ENCODE measurements at places on chromosomes 2 and 18.

DNA sequence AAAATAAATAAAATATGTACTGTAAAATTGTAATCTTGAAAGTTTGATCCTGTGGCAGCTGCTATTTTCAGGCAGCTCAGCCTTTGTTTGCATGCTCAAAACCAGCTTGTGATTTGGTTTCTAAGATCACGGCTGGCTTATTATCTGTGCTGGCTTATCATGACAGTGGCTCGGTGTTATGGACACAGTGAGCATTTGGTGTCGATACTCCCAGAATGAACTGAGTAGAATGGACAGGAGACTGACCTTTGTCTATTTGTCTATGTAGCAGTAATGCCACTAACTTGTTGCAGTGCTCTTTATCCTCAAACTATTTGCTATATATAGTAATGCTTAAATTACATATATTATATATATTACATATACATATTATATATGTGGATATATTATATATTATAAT lies 58.8 kb downstream of the NEDD4L start:
- DNase-seq = no peak

DNA sequence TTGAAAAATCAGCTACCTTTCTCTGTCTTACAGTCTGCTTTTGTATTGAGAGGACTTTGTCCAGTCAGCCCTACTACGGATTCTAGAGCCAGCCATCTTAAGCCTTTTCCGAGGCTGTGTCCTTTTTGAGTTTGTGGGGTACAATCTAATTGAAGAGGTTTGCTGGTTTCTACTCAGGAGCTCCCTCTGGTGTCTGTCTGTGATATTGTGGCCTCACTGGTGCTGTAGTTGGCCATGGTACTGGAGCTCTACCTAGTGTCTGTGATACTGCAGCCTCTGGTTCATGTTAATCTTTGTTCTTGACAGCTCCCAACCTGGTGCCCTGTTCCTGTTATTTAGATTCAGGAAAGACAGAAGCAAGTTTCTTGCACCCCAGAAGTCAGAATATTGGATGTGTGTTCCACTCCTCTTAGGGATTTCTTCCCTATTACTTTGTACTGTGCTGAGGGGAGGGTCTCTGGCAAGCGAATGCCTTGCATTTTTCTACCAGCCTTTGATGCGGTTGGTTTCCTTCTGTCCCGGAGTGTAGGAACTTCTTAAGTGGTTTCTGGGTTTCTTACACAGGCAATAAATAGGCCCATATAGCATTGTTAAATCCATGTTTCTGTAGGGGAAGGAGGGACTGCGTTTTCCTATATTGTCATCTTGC lies 78.5 kb downstream of the ACSL3 start:
- peak; percentile 63 for DNase-seq

GRCh38 chr18:44889111-44889510 lies 208.4 kb downstream of the SETBP1 start:
- DNase-seq = no peak

DNA sequence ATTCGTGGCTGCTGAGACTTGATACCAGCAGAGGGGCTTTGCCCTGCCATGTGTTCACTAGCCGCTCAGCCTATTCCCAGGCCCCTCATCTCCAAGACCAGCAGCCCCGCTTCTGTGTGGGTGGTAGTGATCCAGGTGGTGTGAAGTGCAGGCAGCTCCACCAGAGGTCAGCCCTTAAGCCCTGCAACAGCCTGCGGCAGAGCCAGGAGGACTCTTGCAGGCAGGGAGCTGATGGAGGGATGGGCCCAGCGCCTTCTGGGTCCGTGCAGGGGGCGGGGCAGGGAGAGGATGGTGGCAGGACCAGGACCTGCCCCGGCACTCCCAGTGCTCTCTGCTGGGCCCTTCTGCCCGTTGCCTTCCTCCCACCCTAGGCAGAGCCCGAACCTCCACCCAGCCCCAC lies 162.0 kb downstream of the SH3BP4 start:
- DNase-seq = no peak

DNA sequence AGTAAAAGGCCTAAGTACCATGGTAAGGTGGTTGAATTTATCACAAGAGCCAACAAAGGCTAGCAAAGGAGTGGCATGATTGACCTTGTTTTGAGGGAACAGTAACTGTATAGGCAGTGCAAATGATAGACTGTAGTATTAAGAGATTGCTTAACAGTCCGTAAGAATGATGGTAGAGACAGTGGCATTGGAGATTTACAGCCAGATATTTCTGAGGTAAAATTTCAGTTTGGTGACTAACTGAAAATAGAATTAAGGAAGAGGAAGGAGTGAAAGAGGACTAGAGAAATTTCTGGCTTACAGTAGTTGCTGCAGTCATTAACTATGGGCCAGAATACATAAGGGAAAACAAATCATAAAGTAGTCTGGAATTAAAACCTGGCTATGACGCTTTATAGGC lies 4.4 kb upstream of the BAZ2B start:
- DNase-seq = no peak

DNA sequence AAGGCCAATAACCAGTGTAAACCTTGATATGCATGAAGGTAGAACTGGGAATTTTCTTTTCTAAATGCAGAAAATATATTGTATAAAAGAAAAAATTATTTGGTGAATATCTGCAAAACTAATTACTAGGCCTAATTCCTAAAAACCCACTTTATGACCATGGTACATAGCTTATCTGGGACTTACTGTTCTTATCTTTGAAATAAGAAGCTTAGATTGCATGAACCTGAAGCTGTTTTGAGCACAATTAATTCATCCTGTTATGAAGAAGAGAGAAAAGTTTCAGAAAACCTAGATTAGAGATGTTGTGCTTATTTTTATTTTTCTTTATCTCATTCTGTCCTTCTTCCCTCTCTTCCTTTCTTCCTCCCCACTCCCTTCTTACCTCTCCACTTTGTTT lies 235.0 kb downstream of the GULP1 start:
- DNase-seq = no peak

- no peak for DNase-seq
Observed at GRCh38 chr2:204315236-204315662, 230.0 kb upstream of the PARD3B start.

GRCh38 chr18:75422341-75422910 lies 5.1 kb downstream of the SMIM21 start:
- DNase-seq = no peak

DNA sequence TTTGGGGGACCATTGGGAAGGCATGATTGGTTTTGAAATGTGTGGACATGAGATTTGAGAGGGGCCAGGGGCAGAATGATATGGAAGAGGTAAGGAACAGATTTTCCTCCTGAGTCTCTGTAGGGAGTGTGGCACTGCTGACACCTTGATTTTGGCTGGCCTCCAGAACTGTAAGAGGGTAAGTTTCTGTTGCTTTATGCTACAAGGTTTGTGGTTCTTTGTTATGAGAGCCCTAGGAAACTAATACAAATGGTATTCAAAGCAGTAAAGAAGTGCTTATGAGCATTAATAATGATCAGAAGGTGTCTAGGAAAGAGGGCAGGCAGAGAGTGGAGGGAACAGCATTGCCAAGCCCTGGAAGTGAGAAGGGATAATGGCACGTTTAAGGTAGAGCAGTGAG lies 574.3 kb upstream of the NXPH2 start:
- no peak for DNase-seq

DNA sequence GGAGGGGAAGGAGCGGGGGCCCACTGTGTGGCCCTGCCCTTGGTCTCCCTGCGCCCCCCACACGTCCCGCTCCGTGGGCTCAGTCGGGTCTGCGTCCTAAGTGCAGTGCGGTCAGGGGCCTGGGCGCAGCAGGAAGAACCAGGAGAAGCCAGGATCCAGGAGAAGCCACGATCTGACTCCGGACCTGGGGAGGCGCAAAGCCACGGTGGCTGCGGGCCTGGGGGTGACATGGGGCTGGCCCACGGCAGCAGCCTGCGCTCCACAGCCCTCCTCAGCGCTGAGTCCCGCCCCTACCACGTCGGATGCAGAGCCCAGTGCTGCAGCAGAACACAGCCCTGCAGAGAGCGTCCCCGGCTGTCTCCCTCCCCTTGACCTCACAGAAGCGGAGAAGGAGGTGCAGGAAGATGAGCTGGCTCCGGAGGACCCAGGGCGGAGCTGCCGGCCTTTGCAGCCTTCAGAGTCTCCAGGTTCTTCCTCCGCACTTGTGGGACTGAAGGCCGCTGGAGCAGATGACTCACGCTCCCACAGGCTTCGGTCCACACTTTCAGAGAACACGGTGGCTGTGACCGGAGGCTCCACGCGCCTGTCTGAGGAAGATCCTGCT lies 589.2 kb upstream of the SALL3 start:
- no peak for DNase-seq

DNA sequence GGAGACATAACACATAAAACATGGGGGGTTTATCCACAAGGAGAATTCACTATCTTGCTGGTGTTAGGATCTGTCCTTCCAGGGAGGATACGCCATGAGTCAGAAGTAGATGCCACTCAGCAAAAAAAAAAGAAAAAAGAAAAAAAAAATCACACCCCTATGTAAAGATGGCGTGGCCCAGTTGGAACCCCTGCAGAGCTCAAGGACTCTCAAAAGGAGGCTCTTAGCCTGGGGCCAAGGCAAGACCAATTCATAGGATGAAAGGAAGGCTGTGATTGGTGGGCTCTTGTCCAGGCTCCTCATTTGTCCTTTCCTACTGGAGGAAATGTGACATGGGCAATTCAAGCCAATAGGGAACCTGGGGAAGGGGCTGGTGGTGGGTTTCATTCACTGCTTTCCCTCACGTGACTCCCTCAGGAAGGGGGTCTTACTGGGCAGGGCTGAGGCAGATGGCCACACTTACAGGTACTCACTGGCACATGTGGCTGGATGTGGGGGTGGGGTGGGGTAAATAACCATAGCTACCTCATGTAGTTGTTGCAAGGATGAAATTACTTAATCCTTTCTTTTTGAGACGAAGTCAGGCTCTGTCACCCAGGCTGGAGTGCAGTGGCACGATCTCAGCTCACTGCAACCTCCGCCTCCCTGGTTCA lies 38.7 kb upstream of the HAAO start:
- no peak for DNase-seq

- DNase-seq = no peak
Observed at GRCh38 chr2:233915128-233915527, 2.0 kb upstream of the TRPM8 start.

DNA sequence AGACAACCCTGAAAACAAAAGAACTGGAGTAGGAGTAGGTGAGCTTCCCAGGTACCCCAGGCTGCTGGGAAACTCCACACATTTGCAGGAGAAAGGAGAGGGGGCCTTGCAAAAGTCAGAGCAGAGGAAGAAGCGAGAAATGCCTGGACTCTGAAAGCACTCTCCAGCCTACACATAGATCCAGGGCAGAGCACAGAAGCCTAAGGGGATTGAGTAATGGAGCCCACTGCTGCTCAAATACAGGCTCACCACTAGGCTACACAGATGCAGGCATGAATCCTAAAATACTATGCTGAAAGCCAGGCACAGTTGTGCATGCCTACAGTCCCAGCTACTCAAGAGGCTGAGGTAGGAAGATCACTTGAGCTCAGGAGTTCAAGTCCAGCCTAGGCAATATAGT lies 33.4 kb downstream of the OSBPL1A start:
- DNase-seq = no peak

- no peak for DNase-seq
Observed at GRCh38 chr2:74290466-74291217, 52.6 kb downstream of the SLC4A5 start.

Measured in stimulated activated CD4-positive, alpha-beta T cell treated with anti-CD3 and anti-CD28 coated beads, Interleukin-1b, Interleukin-23, amount 100 ng/mL, for 48 hours (primary cell).